ENCODE measurements at places on chromosomes 1 and 21. TPM values are rescaled to one million over a fixed set of nuclear protein-coding genes. Genes with fewer than 3 reads are reported as not detected.

- peak; percentile 48 for DNase-seq
Measured at GRCh38 chr1:5881526-5882222, 110.6 kb downstream of the NPHP4 start.

Gene RER1
- 77.8 TPM for total RNA-seq

DNA sequence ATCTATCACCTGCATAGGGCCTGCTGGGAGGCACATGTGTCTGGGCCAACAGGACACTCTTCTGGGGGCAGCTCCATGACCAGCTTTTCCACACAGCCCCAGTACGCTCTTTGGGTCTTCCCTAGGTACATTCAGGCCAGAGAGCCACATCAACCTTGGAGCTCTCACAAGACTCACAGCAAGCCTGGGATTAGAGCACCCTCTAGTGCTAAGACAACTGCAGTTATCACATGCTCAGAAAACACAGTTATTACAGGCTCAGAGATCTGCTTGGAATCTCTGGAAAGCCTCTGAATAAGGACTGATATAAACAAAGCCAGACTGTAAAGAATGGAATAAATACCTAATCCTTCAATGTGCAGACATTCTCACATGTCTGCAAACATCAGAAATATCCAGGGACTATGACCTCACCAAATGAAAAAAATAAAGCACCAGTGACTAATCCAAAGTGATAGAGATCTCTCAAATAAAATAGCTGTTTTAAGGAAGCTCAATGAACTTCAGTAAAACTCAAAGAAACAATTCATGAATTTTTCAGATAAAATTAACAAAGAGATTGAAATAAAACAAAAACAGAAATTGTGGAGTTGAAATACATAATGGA is 563.9 kb upstream of the NR5A2 start:
- no peak for DNase-seq

Gene PRKAB2
- 23.6 TPM for total RNA-seq

DNA sequence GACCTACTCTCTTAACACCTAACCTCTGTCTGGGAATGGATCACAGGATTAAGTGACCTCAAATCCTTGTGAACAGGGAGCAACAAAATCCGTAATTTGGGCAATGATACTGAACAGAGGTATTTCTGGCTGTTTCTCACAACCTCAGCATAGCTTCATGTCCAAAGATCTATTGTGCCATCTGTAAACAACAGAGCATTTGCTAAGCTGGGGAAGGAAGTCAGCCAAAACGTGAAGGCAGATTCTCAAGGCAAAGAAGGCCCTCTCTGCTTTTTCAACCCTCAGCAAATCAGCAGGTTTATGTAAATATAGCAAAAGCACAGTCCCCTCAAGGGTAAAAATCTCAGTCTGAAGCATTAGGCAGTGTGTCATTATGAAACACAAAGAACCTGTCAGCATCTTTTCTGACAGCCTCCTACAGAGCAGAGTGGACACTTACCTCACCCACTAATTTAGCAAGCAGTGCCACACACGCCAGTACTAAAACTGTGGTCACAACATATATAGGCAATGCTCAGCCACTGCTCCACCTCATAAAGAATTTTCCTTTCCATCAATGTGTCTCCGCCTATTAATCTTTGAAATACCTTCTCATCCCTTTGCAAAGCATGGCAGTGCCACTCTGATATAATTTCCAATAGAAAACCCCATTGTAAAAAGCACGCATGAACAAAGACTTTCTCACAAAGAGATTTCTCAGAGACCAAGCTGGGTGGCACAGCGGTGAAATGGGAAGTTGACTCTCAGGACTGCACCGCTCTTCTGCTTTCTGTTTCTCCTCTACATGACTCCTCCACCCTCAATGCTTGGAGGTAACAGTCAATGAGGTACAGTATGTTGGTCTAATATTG is 188.0 kb downstream of the RERE start:
- DNase-seq, result peak; percentile 66
